Activated CD8-positive, alpha-beta memory T cell treated with anti-CD3 and anti-CD28 coated beads for 48 hours (primary cell): ENCODE measurements at places on chromosomes 5 and 9.

DNA sequence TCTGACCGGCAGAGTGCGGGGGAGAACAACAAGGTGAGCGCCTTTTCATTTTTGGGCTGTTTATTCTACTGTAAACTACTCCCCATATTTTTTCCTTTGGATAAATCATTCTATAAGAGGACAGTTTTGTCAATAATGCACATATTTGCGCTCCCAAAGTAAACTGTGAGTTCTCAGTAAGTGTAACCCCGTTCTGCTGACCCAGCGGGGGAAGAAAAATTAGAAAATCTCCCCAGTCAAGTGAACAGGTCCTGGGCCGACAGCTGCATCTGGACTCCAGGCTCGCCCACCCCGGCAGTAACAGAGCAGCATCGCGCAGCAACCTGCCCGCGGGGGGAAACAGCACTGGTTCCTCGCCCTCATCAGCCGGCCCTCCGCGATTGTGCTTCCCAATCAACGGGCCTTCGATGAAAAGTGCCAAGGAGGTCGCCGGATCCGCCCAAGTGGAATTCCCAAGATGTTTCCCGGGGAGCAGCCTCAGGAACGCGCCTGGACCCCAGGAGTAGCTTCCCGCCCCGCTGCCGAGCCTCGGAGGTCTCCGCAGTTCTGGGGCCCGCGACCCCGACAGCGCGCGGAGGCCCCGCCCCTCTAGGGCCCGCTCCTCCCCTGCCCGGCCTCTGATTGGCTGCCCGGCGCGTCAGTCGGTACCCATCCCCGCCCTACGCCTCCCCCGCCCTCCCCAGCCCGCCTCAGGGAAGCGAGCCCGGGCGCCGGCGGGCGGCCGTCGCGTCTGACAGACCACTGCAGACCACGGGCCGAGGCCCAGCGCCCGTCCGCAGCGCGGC, at the start of gene OTULINL:
OTULINL (plus strand) TSS at position 687 of the 785 bp plus-strand sequence. CDS start 103 bp downstream, outside the sequence.
- DNase-seq, result peak; percentile 74

- DNase-seq, result no peak
These were observed 478.3 kb downstream of the PSAT1 start for GRCh38 chr9:78775211-78775610.

DNA sequence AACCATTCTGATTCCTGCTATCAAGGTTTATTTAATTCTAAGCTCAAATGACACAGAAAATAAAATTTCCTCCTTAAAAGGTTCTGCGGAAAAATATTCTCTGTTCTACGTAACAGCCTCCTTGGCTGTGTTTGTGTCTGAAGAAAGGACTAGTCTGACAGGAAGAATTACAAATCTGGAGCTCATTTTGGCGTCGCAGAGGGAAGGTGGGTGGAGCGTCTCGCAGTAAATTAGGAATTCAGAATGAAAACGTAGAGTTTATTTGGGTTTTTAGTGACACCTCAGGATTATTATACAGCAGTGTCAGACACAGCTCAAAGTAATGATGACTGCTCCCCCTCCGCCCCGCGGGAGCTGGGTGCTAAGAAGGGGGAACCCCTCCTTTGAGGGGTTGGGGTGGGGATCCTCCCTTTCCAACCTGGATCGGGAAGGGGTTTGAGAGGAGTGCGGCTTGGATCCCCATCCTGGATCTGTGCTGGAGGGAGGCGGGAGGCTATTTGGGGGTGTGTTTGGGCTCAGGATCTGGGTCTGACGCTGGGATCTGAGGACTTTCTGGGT, 933 bp upstream of the TGFBR1 start:
- DNase-seq, result no peak

GRCh38 chr9:91415290-91415689, 8.3 kb downstream of the NFIL3 start:
- no peak for DNase-seq

GRCh38 chr9:28503573-28503972, 930.3 kb upstream of the C9orf72 start:
- no peak for DNase-seq

- DNase-seq, result no peak
These were observed 13.9 kb downstream of the PRRC2B start for GRCh38 chr9:131407717-131408195.

- DNase-seq, result no peak
These were observed 44.1 kb upstream of the VDAC1 start for GRCh38 chr5:134048864-134049263.

DNA sequence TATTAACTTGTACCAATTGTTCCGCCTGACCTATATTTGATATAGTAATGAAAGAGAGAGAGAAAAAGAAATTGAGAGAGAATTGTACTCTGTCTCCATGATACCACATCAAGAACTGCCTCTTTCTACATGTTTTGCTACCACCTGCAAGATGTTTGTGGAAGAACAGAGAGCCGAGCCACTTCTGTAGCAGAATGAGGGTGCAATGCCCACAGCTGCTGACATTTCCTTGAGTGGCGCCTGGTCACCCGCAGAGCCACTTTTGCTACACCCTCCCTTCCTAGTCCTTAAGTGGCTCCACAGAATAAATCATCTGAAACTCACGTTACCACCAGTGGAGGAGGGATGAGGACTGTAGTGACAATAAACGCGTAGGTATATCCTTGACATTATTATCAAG, 17.1 kb upstream of the FAM81B start:
- no peak for DNase-seq

DNA sequence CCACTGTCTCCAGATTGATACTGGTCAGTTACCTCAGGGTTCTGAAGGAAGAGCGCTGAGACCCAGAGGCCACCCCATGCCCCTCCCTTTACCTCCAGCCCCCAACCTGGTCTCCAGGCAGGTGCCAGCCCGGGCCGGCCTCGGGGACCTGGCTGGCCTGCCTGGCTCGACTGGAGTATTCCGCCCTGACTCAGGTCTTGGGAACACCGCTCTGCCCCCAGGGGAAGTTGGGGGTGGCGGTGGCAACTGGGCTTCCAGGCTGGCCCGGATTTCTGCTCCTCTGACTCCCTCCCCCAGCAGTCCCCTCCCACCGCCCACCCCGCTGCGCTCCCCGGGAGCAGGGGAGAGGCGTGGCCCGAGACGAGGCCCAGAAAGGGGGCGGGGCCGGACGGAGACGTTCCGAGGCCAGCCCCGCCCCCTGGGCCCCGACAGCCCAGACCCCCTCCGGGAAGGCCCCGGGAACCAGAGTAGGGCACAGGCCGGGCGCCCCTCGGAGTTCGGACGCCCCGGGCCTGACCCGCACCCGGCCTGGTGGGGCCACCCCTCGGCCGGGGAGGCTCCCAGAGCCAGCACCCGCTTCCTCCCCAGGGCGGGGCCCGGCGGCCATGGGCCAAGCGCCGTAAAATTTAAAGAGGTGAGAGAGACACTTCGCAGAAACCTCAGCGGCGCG, 82.5 kb upstream of the ZBTB43 start:
- DNase-seq, result peak; percentile 72

DNA sequence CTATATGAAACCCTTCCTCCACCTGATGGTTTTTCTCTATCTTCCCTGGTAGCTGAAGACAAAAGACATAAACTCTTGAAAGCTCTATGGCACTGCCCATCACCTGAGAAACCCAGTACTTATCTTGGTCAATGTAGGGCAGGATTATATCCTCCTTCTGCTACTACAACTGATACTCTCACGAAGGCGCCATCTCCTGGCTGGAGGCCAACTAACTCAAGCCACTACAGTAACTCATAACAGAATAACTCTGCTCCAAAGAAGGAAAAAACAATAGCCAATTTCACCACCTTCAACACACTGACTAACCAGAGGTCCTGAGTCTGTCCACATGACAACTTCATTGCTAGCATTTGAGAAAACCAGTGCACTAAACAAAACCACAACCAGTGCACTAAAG, 409.2 kb downstream of the CETN3 start:
- DNase-seq, result no peak

GRCh38 chr9:121281614-121282276, 13.8 kb downstream of the GSN start:
- no peak for DNase-seq

- no peak for DNase-seq
These were observed 446.3 kb downstream of the ENC1 start for GRCh38 chr5:74194196-74194595.

DNA sequence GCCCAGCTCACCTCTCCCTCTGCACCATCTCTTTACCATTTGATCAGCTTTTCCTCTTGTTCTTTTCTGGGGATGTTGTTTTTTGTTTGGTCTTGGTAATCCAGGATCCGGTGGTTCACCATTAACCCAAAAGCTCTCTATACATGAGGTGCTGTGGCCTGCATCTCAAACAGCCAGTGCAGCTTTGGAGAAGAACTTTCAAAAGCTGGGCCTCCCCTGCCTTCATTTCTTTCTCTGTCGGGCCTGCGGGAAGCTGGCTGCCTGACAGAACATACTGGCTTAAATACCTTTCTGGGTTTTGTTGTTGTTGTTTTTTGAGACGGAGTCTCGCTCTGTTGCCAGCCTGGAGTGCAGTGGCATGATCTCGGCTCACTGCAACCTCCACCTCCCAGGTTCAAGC, 12.1 kb downstream of the PSAT1 start:
- no peak for DNase-seq

DNA sequence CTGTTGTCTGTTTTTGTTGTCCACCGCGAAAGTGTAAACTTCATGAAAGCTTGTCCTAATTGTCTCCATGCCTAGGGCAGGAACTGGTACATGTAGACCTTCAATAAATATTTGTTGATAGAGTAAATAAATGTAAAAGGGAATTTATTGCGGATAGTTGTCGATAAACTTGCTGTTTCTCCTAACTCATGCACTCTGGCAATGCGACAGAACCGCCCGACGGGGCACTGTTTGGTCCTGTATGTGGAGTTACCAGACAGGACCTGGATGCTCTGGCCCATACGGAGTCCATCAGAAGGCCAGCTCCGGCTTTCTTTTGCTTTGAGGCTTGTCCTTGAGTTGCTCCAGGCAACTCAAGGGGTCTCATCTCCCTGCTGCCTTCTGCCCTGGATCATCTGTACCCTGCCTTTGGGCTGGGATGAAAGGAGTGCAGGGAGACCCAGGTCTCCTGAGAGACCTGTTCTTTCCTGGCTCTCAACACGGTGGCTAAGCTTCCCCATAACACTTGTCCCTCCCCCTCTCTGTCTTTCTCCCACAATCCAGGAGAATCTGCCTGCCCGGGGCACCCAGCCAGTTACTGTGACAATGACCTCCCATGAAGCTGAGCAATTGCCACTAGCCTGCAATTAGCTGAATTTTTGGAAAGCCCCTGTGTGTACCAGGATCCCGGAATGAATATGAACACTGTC, 149.5 kb upstream of the PTCH1 start:
- DNase-seq, result no peak

DNA sequence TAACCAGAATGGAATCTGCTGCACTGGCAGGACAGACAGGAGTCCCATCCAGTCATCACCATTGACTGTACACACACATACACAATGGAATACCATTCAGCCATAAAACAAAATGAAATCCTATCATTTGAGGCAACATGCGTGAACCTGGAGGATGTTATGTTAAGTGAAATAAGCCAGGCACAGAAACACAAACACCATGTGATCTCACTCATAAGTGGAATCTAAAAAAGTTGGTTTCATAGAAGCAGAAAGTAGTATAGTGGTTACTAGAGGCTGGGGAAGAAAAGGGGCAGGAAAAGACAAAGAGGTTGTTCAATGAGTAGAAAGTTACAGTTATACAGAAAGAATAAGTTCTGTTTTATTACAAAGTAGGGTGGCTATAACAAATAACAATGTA, 884.0 kb upstream of the ACO1 start:
- no peak for DNase-seq

GRCh38 chr9:129064499-129064908, 16.4 kb upstream of the DOLPP1 start:
- no peak for DNase-seq

- no peak for DNase-seq
These were observed 1.5 kb downstream of the UAP1L1 start for GRCh38 chr9:137078701-137079400.

GRCh38 chr5:14593326-14594021, 11.9 kb downstream of the OTULINL start:
- peak; percentile 21 for DNase-seq
